ENCODE measurements at places on chromosomes 7 and 10. TPM values are rescaled to one million over a fixed set of nuclear protein-coding genes. Genes with fewer than 3 reads are reported as not detected.

DNA sequence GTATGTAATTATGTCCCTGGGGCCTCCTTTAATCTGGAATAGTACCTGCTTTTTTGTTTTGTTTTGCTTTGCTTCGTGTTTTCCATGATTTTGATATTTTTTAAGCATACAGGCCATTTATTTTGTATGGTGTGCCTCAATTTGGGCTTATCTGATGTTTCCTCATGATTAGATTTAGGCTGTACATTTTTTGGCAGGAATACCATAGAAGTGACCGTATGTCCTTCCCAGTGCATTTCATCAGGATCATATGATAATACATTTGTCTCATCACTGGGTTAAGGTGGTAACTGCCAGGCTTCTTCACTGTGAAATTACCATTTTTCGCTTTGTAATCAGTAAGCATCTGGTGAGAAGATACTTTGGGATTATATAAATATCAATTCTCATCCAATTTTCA lies 117.8 kb upstream of the SAMD8 start:
- H3K27me3 ChIP-seq, result no peaks in the 10 kb centered on the region
- H3K27ac ChIP-seq, result no peak overlapping the region
- H3K36me3 ChIP-seq, result peaks cover 34% of the 10 kb centered on the region
- no peak for DNase-seq
- peaks cover 3% of the 10 kb centered on the region for H3K4me1 ChIP-seq

DNA sequence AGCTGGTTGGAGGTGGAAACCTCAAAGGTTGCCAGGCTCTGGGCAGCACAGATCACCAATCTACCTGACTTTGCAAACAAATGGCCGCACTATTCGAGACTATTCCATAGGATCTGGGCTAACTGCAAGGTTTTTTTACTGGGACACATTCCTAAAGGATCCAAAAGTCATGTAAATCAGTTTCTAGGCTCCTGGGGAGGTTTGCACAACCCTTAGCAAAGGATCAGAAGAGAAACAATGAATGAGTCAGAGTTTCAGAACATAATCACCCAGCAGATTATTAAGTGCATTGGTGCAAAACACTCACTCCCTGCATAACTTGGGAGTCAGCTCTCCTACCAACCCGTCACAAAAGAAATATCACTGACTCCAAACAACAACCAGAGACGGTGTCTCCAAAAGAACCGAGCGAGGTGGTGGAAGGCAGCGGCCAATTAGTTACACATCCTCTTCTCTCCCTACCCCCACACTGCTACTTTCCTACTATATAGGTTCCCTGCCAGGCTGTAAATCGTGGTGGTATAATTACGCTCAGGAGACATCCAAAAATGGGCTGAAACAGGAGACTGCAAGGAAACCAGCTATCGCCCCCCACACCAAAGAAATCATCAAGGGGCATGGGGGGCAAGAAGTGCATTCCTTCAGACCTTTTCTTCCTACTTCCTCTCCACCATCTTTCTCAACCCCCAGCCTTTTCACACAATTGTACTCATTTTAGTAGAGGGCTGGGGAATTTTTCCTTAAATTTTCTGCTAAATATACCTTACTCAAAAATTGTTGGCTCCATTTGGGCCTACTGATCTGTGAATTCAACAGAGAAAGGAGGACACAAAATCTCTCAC lies 3.2 kb downstream of the UBE2H start:
- H3K4me1 ChIP-seq, result peaks cover 5% of the 10 kb centered on the region
- no peak for DNase-seq
- H3K36me3 ChIP-seq, result peaks cover 11% of the 10 kb centered on the region
- no peak overlapping the region for H3K27ac ChIP-seq
- no peaks in the 10 kb centered on the region for H3K27me3 ChIP-seq

Gene EVX1
- total RNA-seq, result not detected

GRCh38 chr7:75639071-75639885 lies 99.5 kb downstream of the HIP1 start:
- no peaks in the 10 kb centered on the region for H3K27me3 ChIP-seq
- H3K27ac ChIP-seq, result peak overlapping the region; percentile 84
- H3K36me3 ChIP-seq, result peaks cover 4% of the 10 kb centered on the region
- peak; percentile 86 for DNase-seq
- peaks cover 28% of the 10 kb centered on the region for H3K4me1 ChIP-seq
- H3K4me3 ChIP-seq, result peak overlapping the region; percentile 78

Gene HABP2
- 0.18 TPM for total RNA-seq

DNA sequence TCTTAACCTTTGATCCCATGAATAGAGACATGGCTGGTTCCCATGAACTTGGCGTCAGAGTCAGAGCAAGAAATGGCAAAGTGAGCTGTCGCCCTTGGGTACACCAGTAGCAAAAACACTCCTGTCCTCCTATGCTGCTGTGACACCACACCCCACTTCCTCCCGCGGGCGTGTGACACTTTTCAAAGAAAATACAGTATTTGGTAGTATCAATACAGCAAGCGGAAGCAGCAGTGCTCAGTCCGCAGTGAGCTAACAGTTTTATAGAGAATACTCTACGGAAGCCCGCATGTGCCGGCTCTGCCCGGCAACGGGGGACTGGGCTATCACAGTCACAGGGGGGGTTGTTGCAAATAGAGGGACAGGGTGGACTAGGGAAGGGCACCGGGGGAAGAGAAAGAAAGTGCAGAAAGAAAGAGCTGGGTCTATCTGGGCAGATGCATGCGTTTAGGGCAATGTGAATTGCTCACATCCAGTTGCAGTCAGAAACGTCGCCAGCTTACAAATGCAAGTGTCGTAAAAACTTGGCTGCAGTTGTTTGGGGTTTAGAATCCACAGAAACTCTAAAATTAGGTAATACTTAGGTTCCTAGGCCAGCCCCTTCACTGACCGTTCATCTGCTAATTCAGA lies 49.8 kb downstream of the PRKCQ start:
- peak; percentile 78 for DNase-seq
- H3K36me3 ChIP-seq, result no peaks in the 10 kb centered on the region
- H3K27ac ChIP-seq, result no peak overlapping the region
- peaks cover 4% of the 10 kb centered on the region for H3K27me3 ChIP-seq

DNA sequence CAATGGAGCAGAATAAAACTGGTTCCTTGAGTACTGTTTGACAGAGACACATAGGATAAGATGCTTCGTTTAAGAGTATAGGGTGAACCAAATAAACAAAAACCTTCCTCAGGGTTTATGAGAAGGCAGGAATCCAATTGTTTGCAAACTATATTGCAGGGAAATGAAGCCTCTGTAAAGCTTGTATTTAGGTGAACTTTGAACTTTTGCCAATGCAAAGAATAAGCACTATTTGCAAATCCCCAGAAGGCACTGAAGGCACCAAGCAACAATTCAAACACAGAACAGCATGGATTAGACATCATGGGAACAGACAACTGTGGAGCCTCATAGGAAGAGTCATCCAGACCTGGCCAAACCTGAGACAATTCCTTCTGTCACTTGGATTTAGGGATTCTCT lies 47.1 kb upstream of the WASL start:
- no peak overlapping the region for H3K27ac ChIP-seq
- no peak overlapping the region for H3K4me3 ChIP-seq
- no peak for DNase-seq

Gene GPC2
- 8.1 TPM for total RNA-seq

Gene EPO
- not detected for total RNA-seq

GRCh38 chr7:87210506-87210905 lies 9.0 kb downstream of the TMEM243 start:
- peaks cover 12% of the 10 kb centered on the region for H3K36me3 ChIP-seq
- no peaks in the 10 kb centered on the region for H3K27me3 ChIP-seq
- H3K27ac ChIP-seq, result no peak overlapping the region

Gene PODXL
- total RNA-seq, result 23.9 TPM

DNA sequence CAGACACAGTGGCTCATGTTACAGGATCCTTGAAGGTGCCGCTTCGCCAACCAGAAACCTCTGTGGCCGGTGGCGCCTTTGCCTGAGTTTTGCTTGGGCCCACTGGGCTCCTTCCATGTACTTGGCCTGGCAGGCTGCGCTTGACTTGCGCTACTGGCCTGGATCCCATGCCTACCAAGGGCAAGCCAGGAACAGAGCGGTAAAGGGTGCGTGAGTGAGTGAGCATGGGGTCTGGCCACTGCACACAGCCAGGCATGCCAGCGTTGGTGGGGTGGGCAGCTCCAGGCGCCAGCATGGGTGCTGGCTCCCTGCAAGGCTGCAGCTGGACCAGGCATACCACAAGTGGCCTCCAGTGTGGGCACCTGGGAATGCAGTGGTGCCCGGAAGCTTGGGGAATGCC lies 16.3 kb upstream of the TSPAN15 start:
- no peak for DNase-seq
- no peak overlapping the region for H3K4me3 ChIP-seq
- peaks cover 3% of the 10 kb centered on the region for H3K27me3 ChIP-seq

DNA sequence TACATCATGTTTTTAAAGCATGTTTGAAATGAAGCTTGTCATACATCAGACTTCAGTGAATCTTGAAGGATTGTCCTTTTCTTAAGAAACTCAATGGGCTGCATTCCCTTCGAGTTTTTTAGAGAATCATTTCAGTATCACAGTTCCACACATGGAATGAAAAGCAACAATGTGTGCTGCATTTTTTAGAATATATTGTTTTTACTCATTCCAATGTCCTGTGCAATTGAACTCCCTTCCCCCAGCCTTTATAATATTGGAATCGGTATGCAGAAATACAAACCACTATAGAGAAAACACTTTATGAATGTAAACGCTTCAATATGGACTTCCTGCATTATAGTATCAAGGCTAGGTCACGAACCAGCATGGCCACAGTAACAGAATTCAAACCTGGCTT lies 634.4 kb downstream of the GATA3 start:
- no peaks in the 10 kb centered on the region for H3K27me3 ChIP-seq
- H3K27ac ChIP-seq, result no peak overlapping the region
- no peaks in the 10 kb centered on the region for H3K36me3 ChIP-seq

DNA sequence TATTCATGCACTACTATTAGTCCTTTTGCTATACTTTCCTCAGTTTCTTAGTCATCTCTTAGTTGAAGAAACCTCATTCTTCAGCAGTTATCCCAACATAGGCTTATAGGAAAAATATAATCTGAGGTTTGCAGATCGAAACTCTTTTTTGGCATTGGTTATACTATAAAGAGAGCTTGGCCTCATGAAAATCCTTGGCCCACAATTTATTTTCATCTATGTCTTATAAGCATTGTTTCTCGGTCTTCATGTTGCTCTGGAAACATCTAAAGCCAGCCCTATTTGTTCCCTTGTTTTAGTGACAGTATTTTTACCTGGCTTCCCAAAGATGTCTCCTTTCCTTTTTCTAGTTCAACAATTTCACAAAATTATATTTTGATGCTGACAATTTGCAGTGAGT lies 345.1 kb upstream of the PRKCQ start:
- no peak overlapping the region for H3K4me3 ChIP-seq
- H3K27ac ChIP-seq, result no peak overlapping the region
- no peaks in the 10 kb centered on the region for H3K36me3 ChIP-seq
- peaks cover 6% of the 10 kb centered on the region for H3K27me3 ChIP-seq
- DNase-seq, result no peak

DNA sequence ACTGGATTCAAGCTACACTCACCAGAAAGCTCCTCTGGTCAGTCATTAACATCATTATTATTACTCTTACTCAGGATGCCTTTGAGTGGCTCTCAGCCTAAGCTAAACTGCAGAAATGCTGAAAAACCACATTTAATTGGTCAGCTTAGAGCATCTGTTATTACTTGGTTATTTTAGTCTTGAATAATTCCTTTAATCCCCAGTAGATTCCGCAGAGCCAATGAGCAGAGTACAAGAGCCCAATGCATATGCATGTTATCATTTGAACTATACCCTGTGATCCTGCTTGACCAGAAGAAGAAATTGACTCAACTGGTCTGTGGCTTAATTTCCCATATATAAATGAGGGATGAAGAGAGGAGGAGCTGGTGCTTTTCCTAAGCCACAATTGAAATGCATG lies 417.6 kb upstream of the C7orf33 start:
- no peaks in the 10 kb centered on the region for H3K4me1 ChIP-seq
- H3K4me3 ChIP-seq, result no peak overlapping the region
- DNase-seq, result no peak
- no peaks in the 10 kb centered on the region for H3K27me3 ChIP-seq
- H3K36me3 ChIP-seq, result no peaks in the 10 kb centered on the region

Gene COL13A1
- total RNA-seq, result 29.2 TPM

Gene SUN3
- not detected for total RNA-seq

Gene IGF2BP3
- total RNA-seq, result 70.0 TPM

Gene RBP3
- not detected for total RNA-seq

Gene GRM3
- total RNA-seq, result not detected

GRCh38 chr10:77872151-77872946 lies 54.2 kb downstream of the DLG5 start:
- no peaks in the 10 kb centered on the region for H3K36me3 ChIP-seq
- H3K4me3 ChIP-seq, result no peak overlapping the region
- peaks cover 44% of the 10 kb centered on the region for H3K4me1 ChIP-seq
- peak overlapping the region; percentile 23 for H3K27ac ChIP-seq
- H3K27me3 ChIP-seq, result no peaks in the 10 kb centered on the region

DNA sequence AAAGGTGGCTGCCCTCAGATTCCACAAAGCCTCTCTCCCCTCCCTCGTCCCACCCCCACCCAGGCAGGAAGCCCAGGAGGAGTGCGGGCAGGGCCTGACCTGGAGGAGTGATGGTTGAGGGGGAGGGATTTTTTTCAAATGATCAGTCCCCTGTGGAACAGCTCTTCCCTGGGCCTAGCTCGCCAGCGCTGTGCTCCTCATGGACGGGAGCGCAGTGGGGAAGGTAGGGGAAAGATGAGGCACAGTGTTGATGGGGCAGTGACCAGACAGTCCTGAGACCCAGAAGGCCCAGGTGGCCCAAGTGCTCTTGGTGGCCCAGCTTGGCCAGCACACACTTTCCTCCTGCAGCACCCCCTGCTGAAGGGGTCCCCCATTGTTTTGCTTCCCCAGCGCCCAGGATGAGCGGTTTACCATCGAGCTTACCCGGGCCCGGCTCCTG lies 8.5 kb downstream of the SAP25 start:
- no peak overlapping the region for H3K27ac ChIP-seq
- H3K27me3 ChIP-seq, result no peaks in the 10 kb centered on the region
- H3K4me3 ChIP-seq, result no peak overlapping the region
- no peak for DNase-seq

DNA sequence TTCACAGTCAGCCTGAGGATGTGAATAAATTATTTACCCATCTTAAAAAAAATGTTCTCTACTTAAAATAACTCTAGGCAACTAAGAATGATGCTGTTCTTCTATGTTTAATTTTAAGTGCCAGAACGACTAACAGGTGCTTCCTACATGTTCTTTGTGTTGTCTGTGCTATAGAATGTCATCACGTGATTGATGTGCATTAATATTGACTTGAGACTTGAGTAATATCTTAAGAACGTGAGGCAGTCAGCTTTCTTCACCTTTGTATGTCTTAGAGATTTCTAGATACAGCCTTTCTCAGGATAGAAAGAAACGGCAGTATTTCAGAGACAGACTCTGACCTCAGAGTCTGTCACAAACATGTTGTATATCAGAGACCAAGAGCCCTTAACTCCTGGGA lies 274.6 kb downstream of the KCND2 start:
- H3K27me3 ChIP-seq, result peaks cover 7% of the 10 kb centered on the region
- no peak overlapping the region for H3K27ac ChIP-seq
- H3K4me3 ChIP-seq, result no peak overlapping the region

DNA sequence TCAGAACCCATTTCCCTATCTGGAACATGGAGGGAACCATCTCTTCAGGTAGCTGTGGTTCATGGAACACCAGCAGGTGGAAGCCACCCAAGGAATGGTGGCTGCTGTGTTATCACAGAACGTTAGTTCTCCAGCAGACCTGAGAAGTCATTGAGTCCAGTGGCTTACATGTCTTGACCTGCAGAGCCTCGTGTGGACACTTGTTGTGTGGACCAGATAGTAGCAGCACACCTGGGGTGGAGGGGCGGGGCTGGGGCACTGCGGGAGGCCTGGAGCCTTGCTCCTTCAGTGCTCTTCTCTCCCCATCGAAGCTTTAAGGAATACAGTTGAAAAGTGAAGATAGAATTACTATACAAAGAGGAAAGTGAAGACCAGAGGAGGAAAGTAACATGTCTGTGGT lies 42.4 kb downstream of the VWA2 start:
- H3K27ac ChIP-seq, result no peak overlapping the region
- no peaks in the 10 kb centered on the region for H3K4me1 ChIP-seq
- no peaks in the 10 kb centered on the region for H3K36me3 ChIP-seq
- no peak overlapping the region for H3K4me3 ChIP-seq
- no peak for DNase-seq

All from osteocyte (in vitro differentiated cells).